ENCODE measurements at places on chromosomes 2 and 18.

DNA sequence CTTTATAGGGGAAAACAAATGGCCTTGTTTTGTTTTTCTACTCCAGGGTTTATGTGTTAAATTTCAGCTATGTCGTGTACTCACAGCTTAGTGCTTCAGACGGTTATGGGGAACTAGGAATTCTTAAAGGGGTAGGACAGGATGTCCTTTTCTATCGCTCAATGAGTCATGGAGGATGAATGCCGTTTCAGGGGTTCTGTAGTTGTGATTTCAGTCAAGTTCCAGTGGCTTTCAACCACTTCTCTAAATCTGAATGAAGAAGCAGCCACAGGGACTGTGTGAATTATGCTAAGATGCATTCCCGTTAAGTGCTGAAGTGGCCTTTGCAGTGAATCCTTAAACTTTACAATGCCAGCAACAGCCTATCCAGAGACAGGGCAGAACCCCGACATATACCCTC is 1231.7 kb upstream of the ZEB2 start:
- DNase-seq = no peak

DNA sequence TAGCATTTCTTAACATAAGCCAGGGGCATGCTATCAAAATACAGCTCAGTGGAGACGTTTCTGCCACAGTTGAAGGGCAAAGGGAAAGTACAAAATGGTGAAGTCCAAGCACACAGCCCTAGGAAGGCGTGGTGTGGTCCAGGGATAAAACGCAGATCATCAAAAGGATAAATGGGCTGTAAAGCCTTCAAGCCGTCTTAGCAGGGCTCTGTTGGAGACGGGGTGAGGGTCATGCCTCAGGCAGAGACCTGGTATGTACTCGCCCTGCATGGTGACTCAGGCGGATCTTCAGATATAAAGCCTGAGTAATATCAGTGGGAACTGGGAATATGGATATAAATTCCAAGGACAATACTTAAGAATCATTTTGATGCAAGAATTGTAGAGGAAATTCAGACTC is 61.2 kb downstream of the NGEF start:
- no peak for DNase-seq

DNA sequence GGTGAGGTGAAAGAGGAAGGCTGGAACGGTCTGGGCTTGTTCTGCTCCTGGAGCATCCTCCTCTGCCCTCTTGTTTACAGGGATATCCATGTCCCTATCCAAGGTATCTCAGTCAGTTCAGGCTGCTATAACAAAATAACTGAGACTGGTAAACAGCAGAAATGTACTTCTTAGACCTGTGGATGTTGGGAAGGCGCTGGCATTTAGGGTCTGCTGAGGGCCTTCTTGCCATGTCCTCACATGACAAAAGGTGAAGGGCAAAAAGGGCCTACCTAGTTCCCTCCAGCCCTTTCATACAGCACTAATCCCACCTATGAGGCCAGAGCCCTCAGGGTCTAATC is 65.6 kb downstream of the INPP4A start:
- no peak for DNase-seq

GRCh38 chr2:190685333-190685732 is 36.5 kb downstream of the NAB1 start:
- DNase-seq = no peak

GRCh38 chr2:62050456-62051045 is 145.1 kb downstream of the COMMD1 start:
- DNase-seq = no peak

DNA sequence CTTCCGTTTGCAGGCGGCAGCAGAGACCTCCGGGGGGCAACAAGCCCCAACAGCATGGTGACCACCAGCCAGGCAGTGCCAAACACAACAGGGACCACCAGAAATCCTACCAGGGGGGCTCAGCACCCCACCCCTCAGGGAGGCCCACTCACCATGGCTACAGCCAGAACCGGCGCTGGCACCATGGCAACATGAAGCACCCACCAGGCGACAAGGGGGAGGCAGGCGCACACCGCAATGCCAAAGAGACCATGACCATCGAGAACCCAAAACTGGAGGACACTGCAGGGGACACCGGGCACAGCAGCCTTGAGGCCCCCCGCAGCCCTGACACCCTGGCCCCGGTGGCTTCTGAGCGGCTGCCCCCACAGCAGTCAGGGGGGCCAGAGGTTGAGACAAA is 192.9 kb downstream of the SMAD7 start:
- DNase-seq = no peak

- DNase-seq = peak; percentile 74
Observed at GRCh38 chr2:232633413-232634205, at the start of gene EFHD1. Gene EFHD1, plus strand, starts transcription at chr2:232633604. Its CDS starts 101 bp downstream, at chr2:232633705.

DNA sequence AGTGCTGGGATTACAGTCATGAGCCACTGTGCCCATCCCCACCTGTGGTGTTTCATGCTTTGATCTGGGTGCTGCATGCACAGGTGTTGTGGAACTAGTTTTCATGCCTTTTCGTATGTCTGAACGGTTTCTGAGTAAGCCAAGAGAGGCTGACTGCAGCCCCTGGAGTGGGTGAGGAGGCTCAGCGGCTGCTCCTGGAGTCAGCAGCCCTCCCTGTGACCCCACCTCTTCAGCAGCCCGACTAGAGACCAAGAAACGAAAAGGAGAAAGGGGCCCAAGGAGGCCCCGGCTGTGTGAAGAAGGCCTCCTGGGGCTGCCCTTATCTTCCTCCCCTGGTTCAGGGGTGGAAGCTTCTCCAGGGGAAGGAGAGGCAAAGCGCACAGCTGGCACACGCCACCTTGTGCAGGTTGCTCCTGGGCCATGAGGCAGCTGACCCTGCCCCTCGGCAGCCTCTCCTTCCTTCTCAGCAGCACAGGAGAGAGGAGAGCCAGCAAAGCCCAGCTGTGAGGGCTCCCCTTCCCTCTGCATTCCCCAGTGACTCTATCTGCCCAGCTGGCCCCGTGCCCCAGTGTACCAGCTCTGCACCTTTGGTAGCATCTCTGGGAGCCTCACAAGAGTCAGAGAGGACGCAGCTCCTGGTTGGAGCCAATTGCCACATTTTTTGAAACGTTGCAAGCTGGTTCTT is 182.5 kb upstream of the HS6ST1 start:
- no peak for DNase-seq

GRCh38 chr2:47174733-47175361 is 19.7 kb upstream of the STPG4 start:
- no peak for DNase-seq

GRCh38 chr18:52499644-52500043 is 159.6 kb downstream of the DCC start:
- no peak for DNase-seq

Measured in activated naive CD8-positive, alpha-beta T cell treated with anti-CD3 and anti-CD28 coated beads, Interleukin-2, amount 10 ng/mL, durations not matched to agents 7 days and 5 days (primary cell).